ENCODE measurements at places on chromosomes 5 and 9.

DNA sequence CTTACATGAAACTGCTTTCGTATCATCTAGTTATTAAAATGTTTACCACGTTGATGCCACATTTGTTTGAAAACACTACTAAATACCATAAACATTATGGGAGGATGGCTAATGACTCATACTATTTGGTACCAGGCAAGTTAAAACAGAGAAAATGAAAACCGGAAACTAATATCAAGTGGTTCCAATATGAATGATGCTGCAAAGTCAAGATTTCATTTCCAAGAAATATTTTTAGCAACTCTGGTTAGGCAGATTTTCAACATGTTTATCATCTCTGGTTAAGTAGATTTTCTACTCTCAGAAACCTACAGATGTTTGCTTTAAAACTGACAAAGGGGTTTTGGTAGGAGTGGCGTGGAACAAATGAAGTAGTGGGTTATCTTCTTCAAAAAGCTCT lies 4.9 kb upstream of the F2R start:
- no peak for DNase-seq

- DNase-seq, result no peak
Measured at GRCh38 chr9:71303351-71303750, 181.9 kb upstream of the TRPM3 start.

DNA sequence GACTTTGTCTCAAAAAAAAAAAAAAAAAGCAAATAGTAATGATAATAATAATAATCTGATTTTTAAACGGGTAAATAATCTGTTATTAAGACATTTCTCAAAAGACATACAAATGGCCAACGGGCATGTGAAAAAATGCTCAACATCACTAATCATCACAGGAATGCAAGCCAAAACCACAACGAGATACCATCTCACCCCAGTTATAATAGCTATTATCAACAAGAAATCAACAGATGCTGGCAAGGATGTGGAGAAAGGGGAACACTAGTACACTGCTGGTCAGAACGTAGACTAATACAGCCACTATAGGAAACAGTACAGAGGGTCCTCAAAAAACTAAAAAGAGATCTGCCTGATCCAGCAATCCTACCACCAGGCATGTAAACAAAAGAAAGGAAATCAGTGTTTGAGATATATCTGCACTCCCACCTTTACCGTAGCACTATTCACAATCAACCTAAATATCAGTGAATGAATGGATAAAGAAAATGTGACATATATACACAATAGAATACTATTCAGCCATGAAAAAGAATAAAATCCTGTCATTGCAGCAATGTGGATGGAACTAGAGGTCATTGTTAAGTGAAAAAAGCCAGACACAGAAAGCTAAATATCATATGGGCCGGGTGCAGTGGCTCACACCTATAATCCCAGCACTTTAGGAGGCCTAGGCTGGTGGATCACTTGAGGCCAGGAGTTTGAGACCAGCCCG lies 24.9 kb downstream of the VAV2 start:
- DNase-seq, result no peak

DNA sequence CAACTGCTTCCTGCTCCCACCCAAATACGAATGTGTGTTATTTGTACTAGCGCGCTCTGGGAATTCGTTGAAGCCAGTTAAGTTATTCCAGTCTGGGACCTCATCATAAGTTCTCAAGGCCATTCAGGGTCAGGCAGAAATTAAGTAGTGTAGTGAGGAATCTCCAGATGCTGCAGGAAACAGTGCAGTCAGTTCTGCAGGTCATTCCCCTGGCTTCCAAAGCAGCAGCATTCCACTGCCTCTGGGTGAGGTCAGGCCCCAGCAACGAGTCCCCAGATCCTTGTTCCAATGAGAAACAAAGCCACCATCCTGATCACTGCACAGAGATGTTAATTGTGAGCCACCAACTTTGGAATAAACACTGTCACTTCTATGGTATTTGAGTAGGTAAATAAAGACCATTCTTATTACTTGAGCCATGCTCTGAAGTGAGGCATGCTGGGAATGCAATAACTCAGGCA lies 33.1 kb downstream of the SVEP1 start:
- no peak for DNase-seq

- no peak for DNase-seq
Measured at GRCh38 chr5:124652514-124652819, 94.0 kb downstream of the ZNF608 start.

DNA sequence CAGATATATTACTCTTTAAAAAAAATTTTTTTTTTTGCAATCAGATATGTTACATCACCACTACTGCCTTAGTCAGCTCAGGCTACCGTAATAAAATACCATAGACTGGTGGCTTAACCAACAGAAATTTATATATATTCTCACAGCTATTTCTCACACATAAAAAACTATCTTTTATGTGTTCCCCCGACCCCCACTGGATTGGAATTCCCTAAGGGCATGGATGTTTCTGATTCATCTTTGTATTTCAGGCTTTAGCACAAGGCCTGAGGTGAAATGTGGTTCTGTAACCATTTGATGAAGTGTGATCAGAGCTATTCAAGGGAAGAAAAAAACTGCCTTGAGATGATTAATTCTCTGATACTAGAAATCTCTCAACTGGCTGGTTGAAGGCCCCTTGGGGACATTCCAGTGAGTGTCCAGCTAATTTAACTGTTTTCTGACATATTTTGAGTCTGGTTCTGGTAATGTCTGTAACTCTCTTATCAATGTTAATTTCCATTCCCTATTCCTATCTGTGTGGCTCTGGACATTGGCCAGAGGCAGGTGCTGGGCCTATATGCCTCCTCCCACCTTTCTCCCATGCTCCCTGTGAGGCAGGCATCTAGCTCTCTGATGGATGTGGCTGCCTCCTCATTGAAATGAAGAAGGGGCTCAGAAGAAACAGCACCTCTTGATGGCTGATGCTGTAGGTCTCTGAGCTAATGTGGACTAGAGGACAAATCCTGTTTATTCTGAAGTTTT lies 2.5 kb downstream of the CD14 start:
- no peak for DNase-seq

GRCh38 chr5:148978370-148979082 lies 84.3 kb downstream of the SH3TC2 start:
- no peak for DNase-seq

GRCh38 chr5:77358255-77359205 lies 133.6 kb downstream of the WDR41 start:
- DNase-seq, result no peak

GRCh38 chr9:3960661-3961144 lies 339.2 kb downstream of the GLIS3 start:
- no peak for DNase-seq

- DNase-seq, result no peak
Measured at GRCh38 chr9:125633116-125633745, 73.8 kb downstream of the MAPKAP1 start.

DNA sequence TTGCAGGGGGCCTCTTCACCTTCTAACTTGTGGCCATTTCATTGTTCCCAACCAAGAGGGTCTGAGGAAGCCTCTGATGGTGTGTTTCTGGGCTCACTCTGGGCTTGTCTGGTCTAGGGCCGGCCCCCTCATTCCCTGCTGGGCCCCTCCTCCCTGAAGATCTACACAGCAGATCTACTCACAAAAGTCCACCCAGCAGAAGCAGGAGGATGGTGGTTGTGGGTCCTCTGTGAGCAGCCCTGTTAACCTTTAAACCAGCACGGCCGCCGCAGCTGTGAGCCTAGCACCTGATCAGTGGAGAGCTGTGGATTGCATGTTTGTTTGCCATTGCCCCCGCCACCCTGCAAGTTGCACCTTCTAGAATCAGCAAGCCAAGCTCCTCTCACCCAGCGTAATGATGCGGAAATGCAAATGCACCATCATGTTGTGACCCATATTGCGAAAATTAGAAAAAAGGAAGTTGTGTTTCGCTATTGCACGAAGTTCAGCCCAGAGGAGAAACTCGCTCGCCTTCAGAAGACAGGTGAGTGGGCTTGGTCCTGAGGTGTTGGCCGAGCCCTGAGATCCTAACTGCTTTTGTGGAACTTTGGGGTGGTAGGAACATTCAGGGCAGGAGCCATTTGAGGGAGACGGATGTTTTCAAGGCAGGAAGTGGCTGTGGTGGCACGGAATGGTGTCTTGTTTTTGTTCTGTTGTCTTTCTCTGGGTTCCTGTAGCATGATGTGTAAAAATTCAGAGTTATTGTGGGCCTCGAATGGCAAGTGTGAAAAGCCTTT lies 16.7 kb downstream of the FGD3 start:
- DNase-seq, result peak; percentile 86

DNA sequence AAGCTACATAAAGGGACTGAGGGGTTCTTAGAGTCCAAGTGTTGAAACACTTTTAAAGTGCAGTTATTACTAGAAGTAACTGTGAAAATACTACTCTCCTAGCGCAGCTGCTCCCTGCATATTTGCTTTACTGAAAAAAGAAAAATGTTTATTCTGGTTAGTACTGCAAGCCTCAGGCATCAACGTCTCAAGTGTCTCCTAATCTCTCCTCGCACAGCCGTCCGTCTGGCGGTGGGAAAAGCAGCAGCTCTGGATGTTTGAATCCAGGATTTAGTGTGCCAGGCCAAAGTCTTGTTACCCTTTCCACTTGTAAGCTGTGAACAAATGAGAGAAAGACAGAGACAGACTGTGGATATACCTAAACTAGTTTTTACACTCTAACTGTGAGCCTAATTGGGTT lies 31.1 kb downstream of the RORB start:
- DNase-seq, result no peak

GRCh38 chr5:96337048-96337781 lies 95.8 kb downstream of the PCSK1 start:
- no peak for DNase-seq

GRCh38 chr5:54063817-54064216 lies 246.6 kb downstream of the ARL15 start:
- no peak for DNase-seq

GRCh38 chr9:129669141-129669718 lies 3.8 kb downstream of the PRRX2 start:
- DNase-seq, result no peak

DNA sequence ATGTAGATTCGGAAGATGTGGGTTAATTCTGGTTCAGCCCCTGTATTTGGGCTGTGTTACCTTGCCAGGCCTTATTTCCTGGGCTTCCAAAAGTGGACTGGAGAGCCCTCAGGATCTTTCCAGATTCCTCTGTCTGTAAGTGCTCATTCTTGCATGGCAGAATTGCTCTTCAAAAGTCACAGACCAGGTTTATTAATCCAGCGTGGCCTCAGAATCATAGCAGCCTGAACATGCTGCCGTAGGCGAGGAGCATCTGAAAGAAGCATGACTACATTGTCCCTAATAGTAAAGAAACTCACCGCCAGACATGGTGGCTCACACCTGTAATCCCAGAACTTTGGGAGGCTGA lies 307.8 kb downstream of the GADD45G start:
- DNase-seq, result no peak

GRCh38 chr5:137409736-137410135 lies 89.4 kb downstream of the SPOCK1 start:
- no peak for DNase-seq

DNA sequence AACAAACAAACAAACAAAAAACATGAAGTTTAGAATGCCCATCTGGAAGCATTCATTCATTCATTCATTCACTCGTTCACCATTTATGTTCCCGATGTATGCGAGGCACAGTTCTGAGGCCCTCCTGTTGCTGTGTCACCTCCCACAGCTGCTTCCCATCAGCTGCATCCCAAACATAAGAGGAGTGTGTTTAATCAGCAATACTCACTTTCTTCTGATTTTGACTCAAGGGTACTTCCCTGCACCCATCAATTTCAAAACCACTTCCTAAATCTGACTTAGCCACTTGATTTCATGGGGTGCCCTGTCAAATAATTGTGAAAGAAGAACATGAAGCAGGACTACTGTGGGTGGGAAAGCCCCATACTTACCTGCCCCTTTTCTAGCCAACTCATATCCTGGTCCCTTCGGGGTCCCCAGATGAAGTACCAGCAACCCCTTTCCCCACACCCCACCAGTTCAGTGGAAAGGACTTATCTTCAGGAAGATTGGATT lies 128.0 kb upstream of the IL12B start:
- DNase-seq, result peak; percentile 11

- no peak for DNase-seq
Measured at GRCh38 chr9:114235033-114235661, 79.8 kb downstream of the COL27A1 start.

- DNase-seq, result no peak
Measured at GRCh38 chr9:117587263-117587662, 116.9 kb upstream of the TLR4 start.

DNA sequence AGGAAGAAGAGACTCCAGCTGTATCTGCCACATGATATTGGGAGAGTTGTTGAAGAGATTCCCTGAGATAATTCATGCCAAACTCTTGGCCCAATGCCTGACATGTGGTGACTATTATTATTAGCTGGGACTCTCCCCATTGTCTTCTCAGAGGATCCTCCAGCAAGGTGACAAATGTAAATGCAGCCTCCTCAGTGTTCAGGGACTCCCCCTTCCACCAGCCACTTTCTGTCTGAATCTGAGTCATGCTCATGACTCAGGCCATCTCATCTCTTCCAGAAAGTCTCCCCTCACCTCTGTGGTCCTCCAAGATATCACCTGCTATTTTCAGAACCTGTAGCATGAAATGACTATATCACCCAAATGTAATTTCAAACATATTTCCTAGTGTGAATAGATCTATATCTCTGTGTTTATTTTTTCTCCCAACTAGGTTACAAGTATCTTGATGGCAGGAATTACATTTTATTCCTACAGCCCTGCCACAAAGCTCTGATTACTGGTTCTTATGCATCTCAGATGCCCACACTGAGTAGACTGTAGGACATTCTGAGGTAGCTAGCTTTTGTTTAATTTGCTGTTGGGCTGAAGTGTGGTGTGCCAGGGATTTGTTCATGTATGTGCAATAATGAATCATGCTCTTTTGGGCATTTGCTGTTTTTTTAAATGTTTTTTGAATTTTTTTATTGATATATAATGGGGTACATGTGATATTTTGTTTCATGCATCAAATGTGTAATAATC lies 126.6 kb upstream of the IL12B start:
- DNase-seq, result peak; percentile 38

DNA sequence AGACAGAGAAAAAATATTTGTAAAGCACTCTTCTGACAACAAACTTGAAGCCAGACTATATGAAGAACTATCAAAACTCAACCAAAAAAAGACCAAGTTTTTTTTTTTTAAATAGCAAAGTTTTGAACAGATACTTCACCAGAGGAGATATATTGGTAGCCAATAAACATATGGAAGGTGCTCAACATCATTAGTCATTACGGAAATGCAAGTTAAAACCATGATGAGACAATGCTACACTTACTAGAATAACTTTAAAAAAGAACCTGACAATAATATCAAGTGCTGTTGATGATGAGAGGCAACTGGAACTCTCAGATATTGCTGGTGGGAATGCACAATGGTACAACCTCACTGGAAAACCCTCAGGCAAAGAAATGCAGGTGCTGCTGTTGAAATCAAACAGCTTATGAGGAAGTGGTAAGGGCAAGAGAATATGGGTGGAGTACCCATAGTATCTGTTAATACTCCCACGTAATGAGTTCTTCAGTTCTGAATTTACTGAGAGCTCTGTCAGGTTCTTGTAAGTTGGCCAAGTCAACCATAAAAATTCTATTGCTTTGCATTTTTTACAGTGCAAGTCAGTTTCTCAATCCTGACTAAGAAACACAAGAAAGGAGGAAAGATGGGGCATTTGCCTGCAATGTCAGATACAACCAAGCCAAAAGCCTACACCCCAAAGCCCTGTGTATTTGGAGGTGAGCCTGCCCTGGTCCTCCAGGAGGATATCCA lies 87.3 kb upstream of the GNAQ start:
- DNase-seq, result peak; percentile 42

GRCh38 chr9:38212016-38212415 lies 143.0 kb upstream of the SHB start:
- DNase-seq, result no peak

- no peak for DNase-seq
Measured at GRCh38 chr5:80930940-80931339, 29.2 kb upstream of the RASGRF2 start.

GRCh38 chr5:54344653-54345052 lies 34.3 kb upstream of the ARL15 start:
- no peak for DNase-seq
